Activated CD8-positive, alpha-beta memory T cell treated with anti-CD3 and anti-CD28 coated beads, Interleukin-2, amount 50 U/mL, for 4 hours (primary cell): ENCODE measurements at places on chromosomes 11 and 22.
A peak's percentile ranks its signal among the peaks of the same experiment; 100 is the strongest.

GRCh38 chr22:50481440-50482106 is at the start of gene ADM2:
Gene ADM2, plus strand, starts transcription at chr22:50481543. Its CDS starts 305 bp downstream, at chr22:50481848.
- peak; percentile 68 for DNase-seq

- DNase-seq: no peak
These were observed 131.1 kb upstream of the OPCML start for GRCh38 chr11:133663135-133663985.

- DNase-seq: no peak
These were observed 55.1 kb downstream of the MAML2 start for GRCh38 chr11:96287822-96288439.

- no peak for DNase-seq
These were observed 10.5 kb downstream of the MIF start for GRCh38 chr22:23904573-23905254.

GRCh38 chr11:890794-891540 is 19.6 kb downstream of the CHID1 start:
- DNase-seq: no peak

DNA sequence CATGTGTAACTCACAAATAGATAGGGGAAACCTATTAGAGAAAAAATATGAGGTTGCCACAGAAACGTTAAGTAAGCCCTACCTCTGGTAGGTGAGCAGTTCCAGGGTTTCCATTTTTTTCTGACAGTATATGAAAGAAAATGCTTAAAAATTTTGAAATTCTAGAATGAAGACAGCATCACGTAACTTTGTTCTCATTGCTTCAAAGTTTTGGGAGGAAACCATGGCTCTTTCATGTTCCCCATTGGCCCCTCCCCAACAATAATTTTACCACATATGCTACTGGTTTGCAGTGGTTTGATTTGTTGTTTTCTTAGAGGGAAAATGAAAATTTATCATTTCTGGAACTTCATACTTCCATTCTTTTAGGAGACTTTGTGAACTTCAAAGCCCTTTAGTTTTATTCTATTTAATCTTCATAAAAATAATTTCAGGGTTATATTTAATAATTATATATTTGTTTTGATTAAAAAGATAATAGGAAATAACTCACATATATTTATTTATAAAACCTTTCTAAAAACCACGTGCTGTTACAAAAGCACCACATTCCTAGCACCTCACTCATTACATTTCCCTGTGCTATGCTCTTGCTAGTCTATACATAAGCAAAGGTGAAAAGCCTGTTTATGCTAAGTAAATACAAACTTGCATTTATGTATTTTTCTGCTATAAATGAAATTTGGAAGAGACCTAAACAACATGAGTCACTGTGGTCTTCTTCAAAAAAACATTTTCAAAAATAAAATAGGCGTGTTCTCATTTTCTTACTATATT is 113.4 kb downstream of the CASP12 start:
- no peak for DNase-seq
